ENCODE measurements at places on chromosomes 4 and X. TPM values are rescaled to one million over a fixed set of nuclear protein-coding genes. Genes with fewer than 3 reads are reported as not detected.
A peak's percentile ranks its signal among the peaks of the same experiment; 100 is the strongest.

The DCAF12L2 gene
- 0.10 TPM for total RNA-seq

The G6PD gene
- total RNA-seq = 6.7 TPM

The SMIM43 gene
- total RNA-seq = not detected

The KCNIP4 gene
- not detected for total RNA-seq

The RTL3 gene
- not detected for total RNA-seq

DNA sequence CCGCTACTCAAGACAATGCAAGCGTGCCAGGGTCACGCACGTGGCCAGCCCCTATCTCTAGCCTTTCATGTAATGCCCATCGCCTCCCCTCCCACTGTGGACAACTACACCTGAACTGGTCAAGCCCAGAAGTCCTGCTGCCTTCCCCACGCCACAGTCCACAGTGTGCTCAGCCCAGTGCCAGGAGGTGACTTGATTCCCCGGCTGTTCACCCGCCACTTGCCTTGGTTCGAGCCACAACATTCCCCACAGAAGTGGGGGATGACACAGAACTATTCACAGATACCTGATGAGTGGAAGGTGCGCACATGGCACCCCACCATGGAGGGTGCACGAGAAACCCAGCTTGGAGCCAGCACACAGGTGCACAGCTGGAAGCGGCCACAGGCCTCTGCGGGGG is 6.8 kb downstream of the ARHGAP4 start:
- DNase-seq = no peak

- DNase-seq = no peak
Observed at GRCh38 chrX:69137371-69138117, 27.7 kb downstream of the PJA1 start.

- DNase-seq = no peak
Observed at GRCh38 chr4:4860600-4861389, 1.3 kb downstream of the MSX1 start.

- peak; percentile 48 for DNase-seq
Observed at GRCh38 chrX:153690466-153690865, 2.7 kb downstream of the SLC6A8 start.

DNA sequence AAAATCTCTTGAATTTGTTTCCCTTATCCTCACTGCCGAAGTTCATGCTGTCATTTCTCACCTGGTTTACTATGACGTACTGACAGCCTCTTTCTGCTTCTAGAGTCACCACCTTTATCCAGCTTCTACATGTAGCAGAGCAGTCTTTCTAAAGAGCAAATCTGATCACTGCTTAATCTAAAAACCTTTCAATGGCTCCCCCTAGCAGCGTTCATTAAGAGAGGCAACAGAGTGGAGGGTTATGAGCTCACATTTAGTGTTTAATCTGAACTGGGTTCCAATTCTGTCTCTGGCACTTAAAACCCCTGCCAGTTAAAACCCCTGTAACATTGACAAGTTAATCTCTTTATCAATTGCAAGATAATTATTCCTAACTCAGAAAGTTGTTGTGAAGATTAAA is 4.4 kb downstream of the RBPJ start:
- no peak for DNase-seq

DNA sequence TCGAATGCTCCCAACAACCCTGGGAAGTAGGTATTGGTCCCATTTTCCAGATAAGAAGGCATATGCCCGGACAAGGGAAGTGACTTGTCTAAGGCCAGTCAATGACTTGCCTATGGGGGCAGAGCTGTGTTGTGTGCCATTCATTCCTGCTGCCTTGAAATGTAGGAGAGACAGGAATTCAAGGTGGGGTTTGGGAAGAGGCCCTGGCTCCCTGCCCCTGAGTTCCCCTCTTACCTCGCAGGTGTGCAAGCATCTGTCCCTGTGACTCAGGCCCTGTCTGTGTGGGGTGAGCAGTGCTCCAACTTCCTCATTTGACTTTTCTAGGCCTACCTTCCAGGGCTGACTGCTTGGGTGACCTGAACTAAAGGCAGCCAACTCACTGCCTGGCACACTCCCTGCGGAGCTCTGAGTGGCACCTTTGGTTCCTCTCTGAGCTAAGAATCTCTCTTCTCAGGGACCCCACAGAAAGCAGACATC is 5.1 kb downstream of the EFNB1 start:
- DNase-seq = no peak

DNA sequence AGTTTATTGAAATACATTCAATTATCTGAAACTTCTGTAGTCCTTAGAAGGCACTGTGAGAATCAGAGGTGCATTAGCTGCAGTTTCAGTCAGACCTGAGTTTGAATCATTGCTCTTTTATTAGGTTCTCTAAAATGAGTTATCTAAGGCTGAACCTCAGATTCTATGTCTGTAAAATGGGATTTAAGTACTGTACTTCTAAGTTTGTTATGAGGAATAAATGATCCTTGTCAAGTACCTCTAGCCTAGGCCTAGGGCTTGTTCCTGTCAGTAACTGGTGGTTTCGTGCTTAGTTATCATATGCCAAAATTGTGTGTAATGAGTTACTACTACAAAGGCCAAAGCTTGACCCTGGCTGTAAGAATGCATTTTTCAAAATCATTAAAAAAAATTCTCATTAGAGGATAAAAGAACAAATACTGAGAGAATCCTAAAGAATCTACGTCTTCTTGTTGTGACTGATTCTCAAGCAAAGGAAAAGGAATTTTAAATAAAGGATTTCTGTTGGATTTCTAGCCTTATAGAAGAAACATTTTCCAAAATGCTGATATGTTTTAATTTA is 65.8 kb downstream of the SLIT2 start:
- no peak for DNase-seq

DNA sequence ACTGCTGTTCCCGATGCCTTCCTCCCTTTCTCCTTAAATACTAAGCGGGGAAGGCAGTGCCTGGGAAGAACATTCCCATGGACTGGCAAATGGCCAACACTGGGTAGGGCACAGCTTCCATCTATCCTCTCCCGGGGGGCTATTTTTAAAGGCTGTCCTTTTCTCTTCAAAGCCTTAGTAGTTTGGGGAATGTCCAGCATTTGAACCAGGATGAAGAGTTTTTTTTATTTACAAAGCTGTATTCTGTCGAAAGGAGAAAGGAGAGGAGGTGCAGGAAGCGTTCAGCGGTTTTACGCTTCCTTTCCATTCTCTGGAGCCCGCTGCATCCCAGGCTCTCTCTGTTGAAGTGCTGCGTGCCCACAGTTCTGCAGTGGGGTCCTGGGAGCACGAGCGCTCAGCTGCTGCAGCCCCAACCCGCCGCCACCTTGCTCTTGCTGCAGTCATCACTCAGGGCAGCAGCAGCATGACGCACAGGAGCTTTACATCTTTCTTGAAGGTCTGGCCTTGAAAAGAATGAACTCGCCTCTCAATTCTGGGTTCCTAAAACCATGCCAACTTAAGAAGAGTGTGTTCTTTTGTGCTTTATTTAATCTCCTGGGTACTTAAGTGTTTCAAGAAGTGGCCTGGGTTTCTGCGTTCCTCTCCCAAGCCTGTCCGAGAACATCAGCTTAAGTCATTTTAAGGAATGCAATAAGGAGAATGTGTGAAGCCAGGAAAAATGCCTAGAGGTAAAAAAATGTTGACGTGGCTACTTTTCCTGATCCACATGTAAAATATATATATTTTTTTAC is 427.2 kb downstream of the MAPK10 start:
- DNase-seq = no peak

DNA sequence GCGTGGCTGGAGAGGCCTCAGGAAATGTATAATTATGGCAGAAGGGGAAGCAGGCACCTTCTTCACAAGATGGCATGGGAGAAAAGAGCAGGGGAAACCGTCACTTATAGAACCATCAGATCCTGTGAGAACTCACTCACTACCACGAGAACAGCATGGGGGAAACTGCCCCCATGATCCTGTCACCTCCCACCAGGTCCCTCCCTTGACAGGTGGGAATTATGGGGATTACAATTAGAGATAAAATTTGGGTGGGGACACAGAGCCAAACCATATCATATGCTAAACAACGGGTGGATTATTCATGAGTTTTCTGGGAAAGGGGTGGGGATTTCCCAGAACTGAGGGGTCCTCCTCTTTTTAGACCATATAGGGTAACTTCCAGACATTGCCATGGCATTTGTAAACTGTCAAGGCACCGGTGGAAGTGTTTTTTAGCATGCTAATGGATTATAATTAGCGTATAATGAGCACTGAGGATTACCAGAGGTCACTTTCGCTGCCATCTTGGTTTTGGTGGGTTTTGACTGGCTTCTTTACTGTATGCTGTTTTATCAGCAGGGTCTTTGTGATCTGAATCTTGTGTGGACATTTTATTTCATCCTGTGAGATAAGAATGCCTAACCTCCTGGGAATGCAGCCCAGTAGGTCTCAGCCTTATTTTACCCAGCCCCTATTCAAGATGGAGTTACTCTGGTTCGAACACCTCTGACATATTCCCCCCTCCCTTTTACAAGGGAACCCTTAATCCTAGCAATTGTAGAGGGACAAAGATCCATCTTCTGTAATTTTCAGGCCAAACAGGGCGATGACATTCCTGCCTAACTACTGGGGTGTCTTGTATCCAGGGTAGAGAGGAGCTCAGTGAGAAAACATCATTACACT is 27.6 kb upstream of the ZNF81 start:
- DNase-seq = no peak

GRCh38 chr4:56652196-56652595 is 28.9 kb downstream of the HOPX start:
- no peak for DNase-seq

DNA sequence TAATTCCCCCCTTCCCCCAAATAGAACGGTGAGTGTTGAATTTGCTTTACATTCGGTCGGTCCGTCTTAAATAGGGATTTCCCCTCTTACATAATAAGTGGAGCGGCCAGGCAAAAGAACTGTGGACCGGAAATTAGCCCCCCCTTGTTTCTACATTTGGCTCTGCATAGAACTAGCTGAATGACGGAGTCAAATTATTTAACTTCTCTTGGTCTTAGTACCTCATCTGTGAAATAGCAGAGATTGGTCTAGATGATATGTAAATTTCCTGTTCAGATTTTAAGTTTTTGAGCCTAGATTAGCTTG is 1.3 kb downstream of the SPATA18 start:
- no peak for DNase-seq

Measured in psoas muscle (tissue), 8 donors.